Naive thymus-derived CD8-positive, alpha-beta T cell (primary cell): ENCODE measurements at places on chromosomes 6 and 20. TPM values are rescaled to one million over a fixed set of nuclear protein-coding genes. Genes with fewer than 3 reads are reported as not detected.

Gene GRIK2
- total RNA-seq = not detected

Gene GLP1R
- not detected for total RNA-seq

Gene TXLNB
- 1.7 TPM for total RNA-seq

Gene C6orf15
- not detected for total RNA-seq

Gene CLVS2
- total RNA-seq = not detected

Gene CAPN11
- total RNA-seq = not detected

Gene NKAIN4
- total RNA-seq = not detected

Gene ZBTB2
- total RNA-seq = 32.0 TPM

Gene DZANK1
- 3.3 TPM for total RNA-seq

Gene ZNF831
- 28.0 TPM for total RNA-seq

GRCh38 chr20:53712212-53712977, 118.8 kb upstream of the ZNF217 start:
- peaks cover 20% of the 10 kb centered on the region for H3K4me1 ChIP-seq
- no peak overlapping the region for H3K27ac ChIP-seq
- no peak overlapping the region for H3K4me3 ChIP-seq
- no peaks in the 10 kb centered on the region for H3K27me3 ChIP-seq
- DNase-seq = no peak
- no peaks in the 10 kb centered on the region for H3K36me3 ChIP-seq

DNA sequence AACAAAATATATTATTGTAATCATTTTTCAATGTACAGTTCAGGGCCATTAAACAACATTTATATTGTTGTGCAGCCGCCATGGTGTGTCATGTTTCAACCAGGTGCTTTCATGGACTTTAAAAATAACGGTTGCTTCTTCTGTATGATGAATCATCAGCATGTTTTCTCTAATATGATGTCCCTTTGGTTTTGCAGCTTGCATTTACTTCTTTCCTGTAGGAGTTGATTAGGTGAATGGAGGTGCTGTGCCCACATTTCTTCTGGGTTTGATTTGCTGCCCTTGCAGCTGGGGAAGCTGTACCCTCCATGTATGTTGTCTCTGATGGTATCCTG, 54.9 kb upstream of the TULP4 start:
- H3K27ac ChIP-seq = no peak overlapping the region
- H3K4me1 ChIP-seq = peaks cover 50% of the 10 kb centered on the region

DNA sequence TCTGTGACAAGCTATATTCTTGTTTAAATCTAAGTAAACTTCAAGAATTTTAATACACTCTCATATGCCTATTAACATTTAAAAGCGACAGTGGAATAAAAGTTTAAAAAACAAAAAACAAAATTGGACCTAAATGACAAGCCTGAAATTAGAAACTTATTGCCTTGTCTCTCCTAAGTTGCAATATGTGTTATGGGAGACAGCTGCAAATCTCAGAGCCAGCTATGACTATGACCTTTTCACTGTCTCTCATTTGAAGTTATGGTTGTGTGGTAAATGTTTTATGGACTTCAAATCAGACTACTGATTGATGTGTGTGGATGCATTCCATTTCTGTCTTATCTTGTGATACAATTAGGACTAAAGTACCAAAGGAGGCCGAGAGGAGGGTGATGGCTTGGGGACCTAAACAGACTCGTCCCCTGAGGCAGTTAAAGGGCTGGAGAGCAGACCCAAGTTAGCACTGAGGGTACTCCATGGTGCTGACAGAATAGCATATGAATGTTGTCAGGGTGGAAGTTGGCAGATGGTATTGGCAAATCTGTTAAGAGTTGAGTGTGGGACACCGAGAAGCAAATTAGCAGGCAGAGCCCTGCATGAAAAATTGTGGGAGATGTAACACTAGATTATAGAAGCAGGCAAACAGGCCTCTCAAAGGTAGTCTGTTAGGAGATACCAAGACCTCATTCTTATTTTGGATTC, 930.1 kb upstream of the MAN1A1 start:
- H3K4me1 ChIP-seq = no peaks in the 10 kb centered on the region
- no peaks in the 10 kb centered on the region for H3K27me3 ChIP-seq

- H3K4me3 ChIP-seq = no peak overlapping the region
- no peaks in the 10 kb centered on the region for H3K27me3 ChIP-seq
- DNase-seq = no peak
- no peak overlapping the region for H3K27ac ChIP-seq
- H3K4me1 ChIP-seq = no peaks in the 10 kb centered on the region
Observed at GRCh38 chr20:9488063-9488462, 26.3 kb upstream of the LAMP5 start.

DNA sequence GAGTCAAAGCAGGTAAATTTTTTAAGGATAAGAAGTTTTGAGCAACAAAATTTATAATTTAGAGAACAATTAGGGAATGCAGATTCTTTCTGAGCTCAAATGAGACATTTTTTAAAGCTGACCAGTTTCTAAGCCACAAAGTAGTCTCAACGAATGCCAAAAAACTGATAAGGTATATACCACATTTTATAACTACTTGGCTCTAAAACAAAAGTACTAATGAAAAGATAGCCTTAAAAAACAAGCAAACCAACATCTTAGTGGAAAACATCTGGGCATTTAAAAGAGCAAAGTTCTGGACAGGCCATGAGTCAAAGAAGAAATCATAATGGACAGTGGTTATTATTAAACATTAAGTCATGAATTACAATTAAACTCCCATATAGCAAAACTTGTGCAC, 23.2 kb upstream of the RNF146 start:
- H3K27me3 ChIP-seq = peaks cover 16% of the 10 kb centered on the region
- H3K4me3 ChIP-seq = no peak overlapping the region
- no peak for DNase-seq
- H3K27ac ChIP-seq = no peak overlapping the region
- H3K36me3 ChIP-seq = no peaks in the 10 kb centered on the region

DNA sequence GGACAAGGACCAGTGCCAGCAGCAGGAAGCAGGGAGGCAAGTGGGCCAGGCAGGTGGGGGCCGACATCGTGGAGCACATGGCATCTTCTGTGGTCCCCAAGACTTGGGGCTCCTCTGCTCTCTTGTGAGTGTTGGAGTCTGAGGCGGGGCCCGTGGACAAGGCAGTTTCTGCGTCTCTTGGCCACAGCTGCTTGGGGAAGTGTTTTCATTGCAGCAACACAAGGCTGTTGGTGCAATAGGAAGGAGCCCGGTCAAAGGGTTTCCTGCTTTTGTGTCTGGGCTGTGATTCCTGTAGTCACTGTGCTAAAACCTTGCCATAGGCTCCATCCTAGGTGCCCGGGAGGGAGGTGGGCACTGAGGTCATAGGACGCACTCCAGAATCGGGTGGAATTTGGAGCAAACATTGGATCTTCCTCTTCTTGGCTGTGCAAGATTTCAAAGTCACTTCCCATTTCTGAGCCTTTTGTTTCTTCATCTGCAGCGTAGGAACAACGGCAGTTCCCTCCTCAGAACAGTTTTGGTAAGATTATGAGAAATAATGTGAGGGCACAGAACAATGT, at the start of gene SIRPB2:
TSS of gene SIRPB2 (minus strand) at position 140 of the 560 bp plus-strand sequence. CDS start at position 79, 61 bp downstream.
- DNase-seq = no peak
- H3K27me3 ChIP-seq = peaks cover 18% of the 10 kb centered on the region
- H3K4me3 ChIP-seq = no peak within 1 kb of the TSS
- no peak within 1 kb of the TSS for H3K27ac ChIP-seq
- no peaks in the 10 kb centered on the region for H3K36me3 ChIP-seq

GRCh38 chr6:164370773-164371172, 938.6 kb downstream of the C6orf118 start:
- H3K27me3 ChIP-seq = no peaks in the 10 kb centered on the region
- H3K4me1 ChIP-seq = no peaks in the 10 kb centered on the region
- no peak for DNase-seq
- H3K27ac ChIP-seq = no peak overlapping the region

DNA sequence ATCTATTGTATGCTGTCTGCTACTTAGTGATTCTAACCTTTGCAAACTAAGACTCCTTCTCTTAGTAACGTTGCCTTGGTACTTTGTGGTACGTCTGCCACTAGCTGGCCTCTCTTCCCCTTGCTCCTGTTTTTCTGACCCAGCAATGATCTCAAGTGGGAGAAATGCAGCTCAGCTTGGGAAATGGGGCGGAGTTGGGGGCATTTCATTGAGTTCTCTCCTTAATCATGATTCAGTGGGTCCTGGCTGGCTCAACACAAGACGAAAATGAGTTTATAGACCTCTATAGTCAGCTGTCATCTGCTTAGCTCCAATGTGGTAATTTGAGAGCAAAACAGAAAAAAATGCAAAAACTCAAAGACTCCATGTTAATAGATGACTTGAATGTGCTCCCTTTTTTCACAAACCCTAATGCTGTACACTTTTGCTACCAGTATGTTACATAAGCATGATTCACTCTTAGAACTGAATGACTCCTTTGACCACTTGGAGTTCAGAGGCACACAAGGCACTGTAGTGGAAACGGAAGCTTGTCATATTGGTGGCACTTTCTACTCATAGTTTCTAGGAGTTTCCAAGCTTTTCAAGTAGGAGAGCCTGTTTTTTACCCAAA, 55.3 kb upstream of the SOX4 start:
- H3K4me1 ChIP-seq = no peaks in the 10 kb centered on the region
- no peak overlapping the region for H3K27ac ChIP-seq
- DNase-seq = no peak

GRCh38 chr6:14903176-14904038, 342.5 kb upstream of the JARID2 start:
- no peak overlapping the region for H3K4me3 ChIP-seq
- H3K27me3 ChIP-seq = no peaks in the 10 kb centered on the region
- H3K36me3 ChIP-seq = no peaks in the 10 kb centered on the region
- H3K27ac ChIP-seq = no peak overlapping the region
- DNase-seq = no peak

DNA sequence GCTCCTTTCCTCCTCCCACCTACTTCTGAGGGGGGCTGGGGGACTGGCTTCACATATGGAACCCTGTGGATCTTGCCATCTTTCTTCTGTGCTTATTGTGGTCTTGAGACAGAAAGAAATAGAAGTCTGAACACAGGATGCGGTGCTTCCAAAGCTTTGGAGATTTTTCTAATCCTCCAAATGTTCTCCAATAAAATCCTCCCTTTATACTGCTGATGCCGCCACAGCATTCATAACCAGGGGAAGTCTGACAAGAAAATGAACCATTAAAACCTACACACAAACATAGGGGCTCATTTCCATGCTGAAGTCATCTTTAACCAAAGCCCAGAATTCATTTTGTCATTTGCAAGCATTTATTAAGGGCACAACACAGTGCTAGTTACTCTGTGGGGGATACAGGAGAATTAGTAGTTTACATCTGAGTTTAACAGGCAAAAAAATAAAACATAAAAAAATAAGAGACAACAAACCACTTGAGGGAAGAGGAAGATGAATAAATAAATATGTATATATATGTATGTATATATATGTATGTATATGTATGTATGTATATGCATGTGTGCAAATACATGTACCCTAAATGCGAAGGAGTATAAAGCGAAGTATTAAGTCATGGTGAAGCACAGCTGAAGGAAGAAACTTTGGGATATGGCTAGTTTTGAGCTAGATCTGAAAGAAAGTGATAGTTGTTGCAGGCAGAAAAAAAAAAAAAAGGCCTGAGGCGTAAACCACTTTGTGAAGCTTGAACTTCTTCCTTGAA, 5.9 kb upstream of the PTPRK start:
- DNase-seq = no peak
- H3K4me1 ChIP-seq = no peaks in the 10 kb centered on the region
- no peak overlapping the region for H3K4me3 ChIP-seq
- H3K36me3 ChIP-seq = no peaks in the 10 kb centered on the region
- H3K27ac ChIP-seq = no peak overlapping the region

- peaks cover 3% of the 10 kb centered on the region for H3K36me3 ChIP-seq
- no peak for DNase-seq
- H3K27me3 ChIP-seq = peaks cover 9% of the 10 kb centered on the region
Observed at GRCh38 chr6:117870486-117871242, 36.4 kb upstream of the SLC35F1 start.

DNA sequence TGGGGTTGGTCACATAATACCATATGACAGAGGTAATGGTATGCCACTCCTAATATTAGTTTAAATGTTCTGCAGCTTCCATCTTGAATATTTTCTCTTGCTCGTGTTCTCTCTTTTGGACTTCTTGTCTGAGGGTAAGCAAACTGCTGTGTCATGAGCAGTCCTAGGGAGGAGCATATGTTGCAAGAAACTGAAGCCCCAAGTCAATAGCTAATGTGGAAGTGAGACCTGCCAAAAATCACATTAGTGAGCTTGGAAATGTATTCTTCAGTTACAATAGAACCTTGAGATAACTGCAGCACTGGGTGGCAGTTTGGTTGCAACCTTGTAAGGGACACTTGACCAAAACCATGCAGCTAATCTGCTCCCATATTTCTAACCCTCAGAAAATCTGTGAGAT, 178.2 kb upstream of the IMPG1 start:
- no peak for DNase-seq
- H3K27ac ChIP-seq = no peak overlapping the region
- no peaks in the 10 kb centered on the region for H3K4me1 ChIP-seq
- H3K4me3 ChIP-seq = no peak overlapping the region
- no peaks in the 10 kb centered on the region for H3K27me3 ChIP-seq

DNA sequence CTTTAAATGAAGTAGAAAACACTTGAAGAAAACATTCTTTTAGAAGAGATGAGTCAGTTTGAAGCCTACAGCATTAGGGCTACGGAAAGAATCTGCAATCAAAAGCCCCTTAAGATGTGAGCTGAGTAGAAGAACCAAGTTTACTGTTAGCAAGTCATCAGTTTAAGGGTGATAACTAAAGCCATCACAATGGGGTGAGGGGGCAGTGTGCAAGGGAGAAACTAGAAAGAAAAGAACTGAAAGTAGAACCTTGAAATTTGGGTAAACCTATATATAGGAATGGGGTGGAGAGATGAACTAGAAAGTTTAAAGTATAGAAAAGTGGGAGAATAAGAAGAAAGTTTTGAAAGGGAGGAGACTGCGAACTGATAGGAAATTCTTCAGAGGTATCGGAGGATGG, 212.9 kb downstream of the COL19A1 start:
- H3K4me1 ChIP-seq = no peaks in the 10 kb centered on the region
- H3K36me3 ChIP-seq = no peaks in the 10 kb centered on the region

DNA sequence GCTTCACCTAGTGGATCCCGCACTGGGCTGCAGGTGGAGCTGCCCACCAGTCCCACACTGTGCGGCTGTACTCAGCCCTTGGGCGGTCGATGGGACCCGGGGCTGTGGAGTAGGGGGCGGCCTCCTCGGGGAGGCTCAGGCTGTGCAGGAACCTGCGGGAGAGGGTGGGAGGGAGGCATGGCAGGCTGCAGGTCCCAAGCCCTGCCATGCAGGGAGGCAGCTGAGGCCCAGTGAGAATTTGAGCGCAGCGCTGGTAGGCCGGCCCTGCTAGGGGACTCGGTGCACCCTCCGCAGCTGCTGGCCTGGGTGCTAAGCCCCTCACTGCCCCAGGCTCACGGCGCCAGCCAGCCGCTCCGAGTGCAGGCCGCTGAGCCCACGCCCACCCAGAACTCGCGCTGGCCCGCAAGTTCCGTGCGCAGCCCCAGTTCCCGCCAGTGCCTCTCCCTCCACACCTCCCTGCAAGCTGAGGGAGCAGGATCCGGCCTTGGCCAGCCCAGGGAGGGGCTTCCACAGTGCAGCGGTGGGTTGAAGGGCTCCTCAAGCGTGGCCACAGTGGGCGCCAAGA, 1407.6 kb downstream of the EPHA7 start:
- H3K27ac ChIP-seq = no peak overlapping the region
- H3K27me3 ChIP-seq = no peaks in the 10 kb centered on the region
- H3K36me3 ChIP-seq = no peaks in the 10 kb centered on the region
- no peaks in the 10 kb centered on the region for H3K4me1 ChIP-seq

GRCh38 chr20:13183005-13183404, 38.1 kb upstream of the ISM1 start:
- H3K27ac ChIP-seq = no peak overlapping the region
- no peaks in the 10 kb centered on the region for H3K4me1 ChIP-seq
- H3K27me3 ChIP-seq = peaks cover 2% of the 10 kb centered on the region
- H3K36me3 ChIP-seq = peaks cover 19% of the 10 kb centered on the region

GRCh38 chr20:41848180-41848579, 230.0 kb upstream of the CHD6 start:
- no peak for DNase-seq
- no peaks in the 10 kb centered on the region for H3K4me1 ChIP-seq
- H3K4me3 ChIP-seq = no peak overlapping the region
- H3K27me3 ChIP-seq = peaks cover 33% of the 10 kb centered on the region
- no peaks in the 10 kb centered on the region for H3K36me3 ChIP-seq
- no peak overlapping the region for H3K27ac ChIP-seq
